ENCODE measurements at places on chromosomes 16 and 17.

DNA sequence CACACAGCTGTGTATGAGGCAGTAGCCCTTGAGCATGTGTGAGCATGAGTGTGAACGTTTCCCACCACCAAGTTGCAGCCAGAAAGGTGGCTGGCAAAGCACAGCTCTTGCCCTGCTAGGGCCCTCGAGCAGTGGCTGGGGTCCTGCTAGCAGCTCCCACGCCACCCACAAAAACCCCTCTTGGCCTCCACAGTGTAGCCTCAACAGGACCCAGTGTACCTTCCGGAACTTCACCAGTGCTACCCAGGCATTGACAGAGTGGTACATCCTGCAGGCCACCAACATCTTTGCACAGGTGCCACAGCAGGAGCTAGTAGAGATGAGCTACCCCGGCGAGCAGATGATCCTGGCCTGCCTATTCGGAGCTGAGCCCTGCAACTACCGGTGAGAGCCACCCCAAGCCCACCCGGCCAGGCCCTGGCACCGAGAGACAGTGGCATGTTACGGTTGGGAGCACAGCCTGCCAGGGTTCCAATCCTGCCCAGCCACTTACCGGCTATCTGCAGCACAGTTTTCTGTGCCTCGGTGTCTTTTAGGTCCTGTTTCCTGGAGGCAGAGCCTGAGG is 53.1 kb downstream of the SCNN1B start:
- DNase-seq: no peak

GRCh38 chr16:87635541-87636049 is 33.3 kb downstream of the JPH3 start:
- no peak for DNase-seq

GRCh38 chr16:47599512-47599911 is 138.4 kb downstream of the PHKB start:
- no peak for DNase-seq

- DNase-seq: no peak
These were observed 42.5 kb downstream of the MYH3 start for GRCh38 chr17:10614536-10615155.

- DNase-seq: no peak
These were observed 19.7 kb upstream of the MEIOC start for GRCh38 chr17:44636562-44636961.

- DNase-seq: no peak
These were observed 66.3 kb upstream of the DOC2B start for GRCh38 chr17:247767-248166.

DNA sequence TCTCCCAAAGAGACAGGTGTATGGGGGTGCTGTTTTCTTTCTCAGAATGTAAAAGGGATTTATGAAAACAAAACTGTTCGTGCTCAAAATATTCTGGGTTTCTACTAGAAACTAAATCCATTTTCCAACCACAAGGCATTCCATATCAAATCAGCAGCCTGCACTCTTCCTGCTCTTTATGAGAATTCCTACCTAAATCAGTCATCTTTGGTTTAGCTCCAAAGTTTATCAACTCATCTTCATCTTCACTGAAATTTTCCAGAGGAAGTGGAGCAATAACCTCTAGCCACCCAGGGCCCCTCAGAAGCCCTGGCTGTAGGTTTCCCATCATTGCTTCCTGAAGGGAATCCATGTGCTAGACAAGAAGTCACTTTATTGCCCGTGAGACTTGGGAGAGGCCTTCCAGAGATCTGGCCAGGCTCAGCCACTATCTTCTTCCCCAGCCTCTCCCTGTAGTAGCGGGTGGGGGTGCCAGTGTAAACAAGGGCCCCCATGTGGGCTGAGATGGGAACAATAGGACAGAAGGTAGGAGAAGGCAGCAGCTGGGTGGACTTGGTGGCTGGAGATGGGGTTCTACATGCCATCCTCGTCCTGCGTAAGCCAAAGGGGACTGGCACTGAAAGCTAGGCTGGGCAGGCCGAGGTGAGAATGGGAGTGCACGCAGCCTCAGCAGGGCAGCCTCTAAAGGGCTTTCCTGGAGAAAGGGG is 22.0 kb upstream of the ALDH3A1 start:
- no peak for DNase-seq

- no peak for DNase-seq
These were observed 17.4 kb downstream of the ADGRG1 start for GRCh38 chr16:57645691-57646387.

- DNase-seq: no peak
These were observed 262.4 kb downstream of the CNTNAP4 start for GRCh38 chr16:76539609-76540008.

DNA sequence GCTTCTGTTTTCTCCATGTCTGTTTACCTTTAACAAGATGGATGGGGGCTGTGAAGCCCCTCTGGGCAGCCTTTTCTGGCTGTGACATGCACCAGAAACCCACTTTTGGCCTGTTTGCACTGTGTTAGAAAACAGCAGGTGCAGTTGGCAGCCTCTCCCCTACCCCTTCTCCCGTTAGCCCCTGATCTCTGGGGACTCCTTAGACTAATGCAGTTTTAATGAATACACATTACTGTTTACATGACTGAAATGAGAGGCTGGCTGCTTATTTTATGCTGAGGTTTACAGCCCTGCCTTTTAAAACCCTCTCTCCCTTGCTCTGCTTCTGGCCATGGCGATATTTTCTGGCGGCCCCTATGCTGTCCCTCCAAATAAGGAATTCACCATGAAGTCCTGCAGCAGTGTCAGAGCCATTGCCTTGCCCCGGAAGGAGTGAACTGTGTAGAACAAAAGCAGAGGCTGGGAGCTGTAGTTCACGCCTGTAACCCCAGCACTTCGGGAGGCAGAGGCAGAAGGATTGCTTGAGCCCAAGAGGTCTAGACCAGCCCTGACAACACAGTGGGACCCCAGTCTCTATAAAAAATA is 79.3 kb downstream of the PRKCB start:
- no peak for DNase-seq
